ENCODE measurements at places on chromosomes 7 and 10.
A peak's percentile ranks its signal among the peaks of the same experiment; 100 is the strongest.

DNA sequence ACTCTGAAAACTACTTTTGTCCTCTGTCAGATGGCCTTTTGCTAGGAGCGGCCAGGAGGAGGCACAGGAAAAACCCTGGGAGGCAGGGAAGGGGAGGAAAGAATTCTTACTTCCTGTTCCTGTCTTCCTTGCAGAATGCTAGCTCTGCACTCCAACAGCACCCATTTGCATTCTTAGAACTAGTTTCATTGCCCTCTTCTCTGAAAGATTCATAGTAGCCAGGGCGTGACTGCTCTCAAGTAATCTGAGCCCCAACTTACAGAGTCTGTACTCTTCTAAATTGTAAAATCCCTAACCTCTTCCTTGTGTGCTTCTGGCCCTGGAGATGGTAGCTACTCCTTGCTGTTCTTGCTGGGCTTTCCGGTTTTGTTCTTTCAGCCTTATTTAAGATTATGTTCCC, 75.3 kb upstream of the STEAP1 start:
- DNase-seq, result no peak

GRCh38 chr10:88253128-88253527, 330.0 kb downstream of the RNLS start:
- no peak for DNase-seq

DNA sequence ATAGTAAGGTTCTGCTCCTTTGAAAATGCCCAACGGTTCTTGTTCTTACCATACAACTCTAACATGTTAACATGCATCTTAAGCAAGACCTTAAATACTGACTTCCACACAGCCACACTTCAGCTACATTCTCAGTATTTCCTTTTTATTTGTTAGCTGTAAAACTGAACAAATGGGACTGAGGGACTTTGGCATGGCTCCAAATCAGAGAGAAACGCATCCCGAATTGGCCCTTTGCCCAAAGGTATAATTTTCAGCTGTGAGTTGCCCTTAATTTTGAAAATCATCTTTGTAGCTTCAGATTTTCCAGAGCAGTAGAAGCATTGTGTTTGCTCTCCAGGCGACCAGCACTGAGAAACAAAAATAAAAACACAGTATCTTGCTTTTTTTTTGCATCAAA, 56.4 kb downstream of the NEUROD6 start:
- no peak for DNase-seq

DNA sequence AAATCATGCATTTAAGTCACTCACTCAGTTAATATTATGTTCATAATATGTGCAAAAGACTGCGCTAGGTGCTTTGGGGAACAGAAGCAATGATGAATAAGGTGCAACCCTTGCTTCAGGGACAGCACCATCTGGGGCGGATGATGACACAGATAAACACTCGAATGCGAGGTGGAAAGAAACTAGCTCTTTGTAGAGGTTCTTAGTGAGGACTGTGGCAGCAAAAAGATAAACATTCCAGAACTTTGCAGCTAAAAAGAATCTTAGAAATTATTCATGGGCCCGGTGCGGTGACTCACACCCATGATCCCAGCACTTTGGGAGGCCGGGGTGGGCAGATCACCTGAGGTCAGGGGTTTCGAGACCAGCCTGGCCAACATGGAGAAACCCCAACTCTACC, 29.8 kb upstream of the CHST15 start:
- DNase-seq, result peak; percentile 9

- DNase-seq, result no peak
Measured at GRCh38 chr7:104804696-104805095, 209.3 kb upstream of the KMT2E start.

DNA sequence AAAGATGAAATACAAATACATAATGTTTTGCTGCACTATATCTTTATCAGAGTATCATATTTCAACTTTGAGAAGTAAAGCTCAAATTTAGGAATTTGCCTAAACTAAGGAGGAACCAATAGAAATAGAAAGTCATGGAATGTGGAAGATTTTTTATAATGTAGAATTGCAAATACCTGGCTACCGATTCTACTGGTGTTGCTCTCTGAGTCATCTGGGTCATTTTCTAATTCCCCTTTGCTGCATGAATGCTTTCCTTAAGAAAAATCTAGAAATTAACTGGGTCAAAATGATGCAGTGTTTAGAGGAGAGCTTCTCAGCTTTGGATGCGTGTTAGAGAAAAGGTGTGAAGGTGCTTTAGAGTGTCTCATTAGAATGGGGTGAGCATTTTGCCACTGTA, 568.9 kb upstream of the ANKRD30A start:
- no peak for DNase-seq

GRCh38 chr10:129899276-129900130, 64.6 kb downstream of the EBF3 start:
- no peak for DNase-seq

DNA sequence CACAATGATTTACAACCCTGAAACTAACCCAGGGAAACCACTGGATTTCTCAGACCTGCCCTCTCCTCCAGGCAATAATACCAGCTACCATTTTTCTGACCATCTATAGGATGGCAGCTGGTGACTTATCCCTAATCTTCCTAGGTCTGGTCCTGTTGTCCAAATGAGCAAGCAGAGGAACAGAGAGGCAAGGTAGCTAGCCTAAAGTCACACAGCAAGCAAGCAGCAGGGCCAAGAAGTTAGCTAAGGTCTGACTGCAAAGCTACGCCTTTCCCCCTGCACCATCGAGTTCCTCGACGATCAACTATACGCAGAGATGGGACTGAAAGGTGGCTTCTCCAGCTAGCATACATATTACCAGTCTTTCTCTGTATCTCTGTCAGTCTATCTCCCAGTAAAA, 25.3 kb downstream of the ATXN7L1 start:
- no peak for DNase-seq

DNA sequence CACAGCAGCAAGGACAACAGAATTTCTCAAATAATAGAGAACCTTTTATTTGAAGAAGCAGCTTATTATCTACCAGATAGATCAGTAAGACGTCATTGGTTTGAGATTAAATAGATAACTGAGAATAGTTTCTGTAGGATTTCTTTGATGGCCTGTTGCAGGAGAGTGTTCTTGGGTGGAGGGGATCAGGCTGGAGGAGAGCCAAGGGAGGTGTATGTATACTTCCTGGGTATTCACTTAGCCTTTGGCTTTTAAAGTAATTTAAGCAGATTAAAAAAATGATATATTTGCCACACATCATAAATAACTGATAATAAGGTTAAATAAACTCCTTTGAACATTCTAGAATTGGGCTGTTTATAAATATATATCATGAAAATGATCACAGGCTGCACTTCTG, 486.1 kb upstream of the IGFBP3 start:
- DNase-seq, result no peak

DNA sequence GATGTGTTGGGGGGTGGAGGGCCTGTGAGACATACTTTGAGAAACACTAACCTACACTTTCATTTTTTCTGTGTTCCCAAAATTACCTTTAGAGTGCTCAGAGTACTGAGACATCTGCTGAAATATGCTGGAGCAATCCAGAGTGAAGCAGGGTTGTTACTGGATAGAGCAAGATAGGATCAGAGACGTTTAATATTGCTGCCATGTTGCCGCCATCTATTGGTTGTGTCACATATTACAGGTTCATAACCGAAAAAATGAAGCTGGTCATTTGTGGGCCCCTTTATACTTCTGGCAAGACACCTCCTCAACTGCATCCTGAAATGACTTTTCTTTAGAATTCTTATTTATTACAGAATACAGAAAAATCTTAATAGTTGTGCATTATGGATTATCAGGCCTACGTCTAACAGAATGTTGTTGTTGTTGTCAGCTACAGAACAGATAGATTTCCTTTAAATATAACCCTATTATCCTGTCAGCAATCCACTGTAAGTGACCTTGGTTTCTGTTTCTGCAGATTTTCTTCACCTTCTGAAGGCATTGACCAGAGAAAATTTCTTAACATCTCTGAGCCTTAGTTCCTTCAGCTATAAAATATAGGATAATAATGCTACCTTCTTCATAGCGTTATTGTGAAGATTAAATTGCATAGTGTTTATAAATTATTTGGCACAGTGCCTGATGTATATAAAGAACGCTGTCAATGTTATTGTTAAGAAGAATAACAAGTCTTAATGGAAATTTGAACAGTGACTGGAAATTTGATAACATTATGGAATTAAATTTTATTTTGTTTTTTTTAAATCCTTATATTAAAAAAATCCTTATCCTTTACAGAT, 16.2 kb upstream of the DLD start:
- peak; percentile 64 for DNase-seq

DNA sequence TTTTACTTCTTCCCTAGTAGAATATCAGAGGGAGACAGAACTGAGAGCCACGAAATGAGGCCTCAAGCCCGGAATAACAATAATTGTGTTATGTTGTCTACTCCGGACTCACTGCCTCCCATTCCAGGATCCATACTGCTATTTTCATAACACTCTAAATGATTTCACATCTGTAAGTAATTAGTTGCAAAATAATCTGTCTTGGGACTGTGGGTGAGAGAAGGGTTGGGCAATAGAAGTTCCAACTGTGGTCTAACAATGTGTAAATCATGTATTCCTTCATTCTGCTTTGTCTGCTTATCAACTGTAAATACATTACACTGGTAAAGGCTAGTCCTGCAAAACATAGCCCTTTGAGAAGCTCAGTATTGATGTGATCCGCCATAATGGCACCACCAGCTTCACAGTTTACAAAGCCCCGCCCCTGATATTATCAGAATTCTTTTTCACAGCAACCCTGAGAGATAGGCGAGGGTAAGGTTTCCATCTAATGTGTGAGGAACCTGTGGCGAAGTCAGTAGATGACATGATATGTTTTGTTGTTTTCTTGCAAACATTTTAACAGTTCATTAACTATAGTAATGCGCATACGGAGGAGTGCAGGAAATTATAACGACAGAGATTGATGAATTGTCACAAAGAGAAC, 265.7 kb upstream of the BMPER start:
- DNase-seq, result no peak

GRCh38 chr10:36224431-36224985, 582.4 kb upstream of the FZD8 start:
- DNase-seq, result peak; percentile 0

- DNase-seq, result no peak
Measured at GRCh38 chr10:122204691-122205489, 66.2 kb upstream of the BTBD16 start.

DNA sequence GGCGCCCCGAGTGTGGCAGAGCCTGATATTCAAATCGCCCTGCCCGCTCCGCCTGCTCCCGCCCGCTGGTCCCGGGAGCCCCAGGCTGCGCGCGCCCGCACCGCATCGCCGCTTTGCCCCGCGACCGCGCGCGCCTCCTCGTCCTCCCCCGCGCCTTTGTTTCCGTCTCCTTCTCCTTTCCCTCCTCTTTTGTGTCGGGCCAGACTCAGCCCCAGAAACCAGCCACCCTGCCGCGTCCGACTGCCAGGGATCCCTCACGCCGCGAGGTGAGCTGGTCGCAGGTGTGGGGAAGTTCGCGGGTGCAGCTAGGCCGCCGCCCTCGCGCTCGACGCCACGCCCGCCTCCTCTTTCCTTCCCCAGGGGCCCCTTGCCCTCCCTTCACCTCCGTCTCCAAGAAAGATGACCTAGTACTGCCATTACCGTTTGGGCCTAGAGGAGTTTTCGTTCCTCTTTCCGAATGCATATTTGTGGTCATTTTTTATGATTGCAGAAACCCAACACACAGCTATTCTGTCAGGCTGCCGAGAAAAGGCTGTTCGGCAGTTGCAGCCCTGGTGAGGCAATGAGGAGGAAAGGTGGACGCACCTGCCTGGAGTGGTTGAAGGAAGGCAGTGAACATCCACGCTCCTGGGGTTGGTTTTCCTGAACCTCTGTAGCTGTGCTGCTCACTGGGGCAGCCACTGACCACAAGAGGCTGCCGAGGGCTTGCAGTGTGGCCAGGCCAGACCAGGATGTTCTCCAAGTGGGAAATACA, 107.3 kb downstream of the SNX10 start:
- DNase-seq, result peak; percentile 33

- no peak for DNase-seq
Measured at GRCh38 chr7:8465338-8465737, 31.9 kb downstream of the NXPH1 start.

DNA sequence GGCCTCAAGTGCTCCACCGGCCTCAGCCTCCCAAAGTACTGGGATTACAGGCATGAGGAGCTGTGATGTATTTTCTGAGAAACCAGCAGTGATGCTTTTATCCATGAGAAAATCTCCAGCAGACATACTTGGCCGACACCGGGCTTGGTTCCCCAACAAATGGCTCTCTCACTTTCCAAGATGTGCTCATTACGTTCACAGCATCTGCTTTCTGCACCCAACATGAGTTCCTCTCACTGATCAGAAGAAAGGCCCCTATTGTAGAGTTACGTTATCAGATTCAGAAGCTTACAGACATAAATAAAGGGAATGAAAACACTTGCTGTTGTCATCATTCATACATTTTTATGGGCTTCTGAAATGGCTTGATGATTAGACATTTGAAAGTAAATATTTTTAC, 95.0 kb downstream of the CALD1 start:
- DNase-seq, result no peak

GRCh38 chr7:136214356-136214755, 237.2 kb upstream of the MTPN start:
- no peak for DNase-seq

- no peak for DNase-seq
Measured at GRCh38 chr7:57438244-57438643, 11.7 kb upstream of the ZNF716 start.

DNA sequence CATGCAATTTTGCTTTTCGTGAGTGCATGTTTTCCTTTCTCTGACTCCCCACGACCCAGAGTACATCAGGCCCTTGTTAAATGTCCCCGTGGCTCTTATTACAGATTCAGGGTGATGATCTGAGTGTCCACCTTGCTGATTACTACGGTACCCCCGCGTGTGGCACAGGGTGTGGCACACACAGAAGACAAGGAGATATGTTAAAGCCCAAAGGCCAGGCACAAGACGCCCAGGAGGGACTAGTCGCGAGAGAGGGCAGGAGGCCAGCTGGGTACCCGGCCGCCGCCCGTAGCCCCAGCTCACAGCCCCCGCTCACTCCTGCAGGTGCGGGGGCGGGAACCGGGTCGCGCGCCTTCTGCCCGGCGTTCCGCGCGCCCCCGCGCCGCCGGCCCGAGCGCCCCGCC, 281 bp upstream of the EXOC6 start:
- DNase-seq, result no peak

GRCh38 chr10:36450380-36450779, 675.0 kb upstream of the ANKRD30A start:
- peak; percentile 37 for DNase-seq

Data from astrocyte of the spinal cord (primary cell).